ENCODE measurements at places on chromosomes 1 and 21.

DNA sequence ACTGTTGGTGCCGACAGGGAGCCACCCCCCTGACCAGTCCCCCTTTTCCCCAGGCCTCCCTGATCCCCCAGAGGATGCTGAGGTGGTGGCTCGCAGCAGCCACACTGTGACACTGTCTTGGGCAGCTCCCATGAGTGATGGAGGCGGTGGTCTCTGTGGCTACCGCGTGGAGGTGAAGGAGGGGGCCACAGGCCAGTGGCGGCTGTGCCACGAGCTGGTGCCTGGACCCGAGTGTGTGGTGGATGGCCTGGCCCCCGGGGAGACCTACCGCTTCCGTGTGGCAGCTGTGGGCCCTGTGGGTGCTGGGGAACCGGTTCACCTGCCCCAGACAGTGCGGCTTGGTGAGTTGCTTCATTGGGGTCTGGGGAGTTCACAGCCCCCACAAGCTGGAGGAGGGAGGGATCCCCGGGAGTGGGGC is 89.2 kb downstream of the TRIM11 start:
- DNase-seq, result no peak

DNA sequence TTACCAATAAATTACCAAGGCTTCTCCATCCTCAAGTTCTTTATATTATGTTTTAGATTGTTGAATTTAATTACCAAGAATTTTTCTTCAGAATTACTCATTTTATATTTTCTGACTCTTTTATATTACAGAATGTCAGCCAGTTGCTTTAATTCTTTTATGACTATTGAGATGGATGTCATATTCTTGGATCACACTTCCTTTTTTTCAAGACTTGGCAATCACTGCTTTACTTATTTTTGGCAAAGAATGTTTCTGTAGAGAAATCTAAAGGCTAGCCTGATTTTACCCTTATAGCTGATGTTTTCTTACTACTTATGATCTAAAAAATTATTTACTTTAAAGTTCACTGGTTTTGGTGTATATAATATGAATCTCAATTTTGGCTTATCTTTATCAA is 721.1 kb upstream of the TMPRSS15 start:
- DNase-seq, result no peak

DNA sequence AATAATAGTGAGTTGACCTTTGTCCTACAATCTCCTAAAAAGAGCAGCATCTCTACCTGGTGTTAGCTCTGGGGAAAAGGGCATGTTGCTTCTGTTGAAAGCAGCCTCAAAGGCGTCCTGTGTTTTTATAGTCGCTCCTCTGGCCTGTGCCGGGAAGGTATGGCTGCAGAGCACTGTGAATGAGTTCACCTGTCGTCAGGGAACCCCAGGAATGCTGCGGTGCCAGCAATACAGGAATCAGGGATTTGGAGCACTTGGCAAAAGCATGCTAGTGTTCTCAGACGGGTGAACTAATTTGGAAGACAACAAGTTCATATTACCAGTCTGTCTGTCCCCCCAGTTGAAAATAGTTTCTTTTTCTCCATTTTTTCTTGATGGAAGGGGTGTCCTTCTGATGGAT is 60.3 kb upstream of the PGD start:
- no peak for DNase-seq

DNA sequence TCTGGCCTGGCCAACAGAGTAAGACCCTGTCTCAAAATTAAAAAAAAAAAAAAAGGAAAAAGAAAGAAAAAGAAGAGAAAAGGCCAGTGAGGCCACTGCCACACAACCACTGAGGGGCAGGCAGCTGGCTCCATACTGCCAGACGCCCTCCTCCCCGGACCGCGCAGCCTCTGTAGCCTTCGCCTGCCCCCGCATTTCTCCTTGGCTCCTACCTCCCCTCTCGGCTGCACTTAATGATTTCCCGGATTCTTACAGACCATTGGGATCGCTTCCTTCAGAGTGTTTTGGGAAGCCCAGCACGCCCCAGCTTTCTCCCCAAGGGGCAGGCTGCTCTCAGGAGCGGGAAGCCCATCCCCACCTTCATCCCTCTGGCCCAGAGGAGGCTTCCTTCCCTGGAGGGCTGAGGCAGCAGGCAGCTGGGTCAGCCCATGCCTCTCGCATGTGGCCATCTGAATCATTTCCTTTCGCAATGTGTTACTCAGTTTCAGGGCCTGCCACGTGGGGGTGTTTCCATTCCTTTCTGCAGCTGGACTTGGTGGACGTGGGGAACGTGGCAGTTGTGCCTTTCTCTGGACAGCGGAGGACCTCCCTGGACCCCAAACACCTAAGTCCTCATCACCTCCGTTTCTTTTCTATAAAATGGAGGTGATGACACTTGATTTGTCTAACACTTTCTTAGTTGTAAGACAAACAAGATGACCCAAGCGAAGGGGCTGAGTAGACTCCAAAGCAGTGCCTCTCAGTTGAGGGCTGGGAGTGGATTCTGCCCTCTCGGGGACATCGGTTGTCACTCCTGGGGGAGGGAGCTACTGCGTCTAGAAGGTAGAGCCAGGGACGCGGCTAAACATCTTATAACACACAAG is 2.3 kb downstream of the SLC2A5 start:
- no peak for DNase-seq

GRCh38 chr1:43274125-43274803 is 4.5 kb downstream of the TMEM125 start:
- no peak for DNase-seq
